Hindlimb muscle (tissue), 1 donor: ENCODE measurements at places on chromosomes 11 and 22. TPM values are rescaled to one million over a fixed set of nuclear protein-coding genes. Genes with fewer than 3 reads are reported as not detected.

The ZP1 gene
- polyA plus RNA-seq, result 0.36 TPM

The DNAJB7 gene
- 0.40 TPM for polyA plus RNA-seq

The TYR gene
- polyA plus RNA-seq, result 0.26 TPM

The CCDC87 gene
- polyA plus RNA-seq, result 0.25 TPM

The SLC25A45 gene
- polyA plus RNA-seq, result 10.0 TPM

The DEUP1 gene
- polyA plus RNA-seq, result not detected

DNA sequence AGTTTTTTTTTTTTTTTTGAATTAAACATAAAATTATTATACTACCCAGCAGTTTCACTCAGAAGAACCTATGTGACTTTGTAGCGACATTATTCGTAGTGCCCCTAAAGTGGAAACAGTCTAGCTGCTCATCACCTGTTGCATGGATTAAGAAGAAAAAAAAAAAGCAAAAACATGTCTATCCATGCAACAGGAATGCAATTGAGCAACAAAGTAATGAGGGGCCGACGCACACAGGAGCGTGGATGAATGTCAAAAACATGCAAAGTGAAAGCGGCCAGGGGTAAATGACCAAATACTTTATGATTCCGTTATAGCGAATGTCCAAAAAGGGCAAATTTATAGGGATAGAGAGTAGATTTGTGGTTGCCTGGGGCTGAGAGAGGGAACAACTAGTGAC, 16.3 kb downstream of the MYO18B start:
- no peak for DNase-seq

- peak; percentile 63 for DNase-seq
Observed at GRCh38 chr22:50531962-50532674, 2.3 kb upstream of the TYMP start.

GRCh38 chr11:86161336-86161735, 83.2 kb upstream of the EED start:
- DNase-seq, result no peak

DNA sequence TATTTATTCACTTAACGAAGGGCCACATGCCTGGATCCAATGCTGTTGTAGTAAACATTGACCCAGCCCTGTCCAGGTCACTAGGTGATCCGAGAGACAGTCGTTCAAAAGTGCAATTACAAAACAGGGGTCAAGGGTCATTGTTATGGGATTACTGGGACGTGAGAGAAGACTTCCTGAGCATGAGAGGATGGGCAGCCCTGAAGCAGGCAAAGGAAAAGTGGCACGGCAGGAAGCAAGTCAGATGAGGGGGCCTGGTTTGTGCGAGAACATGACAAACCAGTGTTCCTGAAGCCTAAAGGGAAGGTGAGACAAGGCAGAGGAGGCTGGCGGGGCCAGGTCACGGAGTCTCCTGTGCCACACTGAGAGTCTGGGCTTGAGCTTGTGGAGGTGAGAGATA, 15.8 kb upstream of the MMP20 start:
- no peak for DNase-seq

DNA sequence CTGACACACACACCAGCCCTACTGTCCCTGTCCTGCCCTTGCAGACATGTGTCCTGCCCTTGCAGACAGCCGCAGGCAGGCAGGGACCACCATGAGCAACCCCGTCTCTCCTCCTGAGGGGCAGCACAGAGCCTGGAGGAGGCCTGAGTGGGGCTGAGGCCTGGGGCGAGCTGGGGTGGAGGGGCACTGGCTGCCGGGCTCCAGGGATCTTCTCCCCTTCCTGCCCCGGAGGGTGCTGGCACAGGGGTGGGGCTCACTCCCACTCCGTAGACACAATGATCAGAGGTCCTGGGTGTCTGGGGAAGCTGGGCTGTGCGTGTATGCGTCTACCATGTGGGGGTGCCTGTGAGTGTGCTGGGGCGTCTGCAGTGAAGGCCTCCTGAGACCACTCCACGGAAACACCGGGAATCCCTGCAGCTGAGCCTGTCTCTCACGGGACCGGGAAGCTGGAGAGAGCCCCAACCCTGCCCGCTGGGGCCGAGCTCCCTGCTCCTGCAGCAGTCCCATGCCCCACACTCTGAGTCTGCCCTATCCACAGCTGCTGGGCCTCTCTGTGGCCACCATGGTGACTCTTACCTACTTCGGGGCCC, 588 bp downstream of the TSPAN32 start:
- DNase-seq, result no peak
